ENCODE measurements at places on chromosomes 6 and 20. TPM values are rescaled to one million over a fixed set of nuclear protein-coding genes. Genes with fewer than 3 reads are reported as not detected.

The SLC17A2 gene
- total RNA-seq = not detected

The SLC17A3 gene
- not detected for total RNA-seq

GRCh38 chr6:28675600-28675999 is 149.9 kb downstream of the GPX5 start:
- H3K36me3 ChIP-seq = no peaks in the 10 kb centered on the region
- H3K4me3 ChIP-seq = no peak overlapping the region
- no peak for DNase-seq
- H3K4me1 ChIP-seq = no peaks in the 10 kb centered on the region
- no peaks in the 10 kb centered on the region for H3K27me3 ChIP-seq

The HLA-DRA gene
- 0.89 TPM for total RNA-seq

The C6orf132 gene
- total RNA-seq = 5.2 TPM

The SLC35F1 gene
- not detected for total RNA-seq

DNA sequence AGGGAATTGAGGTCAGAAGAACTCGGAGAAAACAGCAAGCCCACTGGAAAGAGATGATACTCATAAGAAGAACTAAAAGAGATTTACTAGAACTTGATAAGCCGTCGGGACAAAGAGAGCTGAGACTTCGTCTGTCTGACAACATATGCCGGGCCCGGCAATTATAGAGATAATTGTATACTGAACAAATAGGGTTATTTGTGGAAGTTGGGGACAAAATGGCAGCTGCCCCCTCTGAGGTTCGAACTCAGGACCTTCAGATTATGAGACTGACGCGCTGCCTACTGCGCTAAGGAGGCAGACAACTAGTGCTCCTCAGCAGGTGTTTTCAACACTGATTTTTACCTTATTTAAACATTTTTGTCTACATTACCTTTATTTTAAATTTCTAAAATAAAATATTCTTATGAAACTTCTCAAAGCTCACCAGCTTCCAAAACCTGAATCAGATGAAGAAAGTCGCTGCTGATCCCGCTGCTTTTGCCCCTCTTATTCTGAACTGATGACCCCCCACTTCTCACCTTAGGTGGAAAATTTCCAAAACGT is 29.3 kb upstream of the TRIM27 start:
- H3K4me1 ChIP-seq = no peaks in the 10 kb centered on the region
- no peaks in the 10 kb centered on the region for H3K36me3 ChIP-seq
- peak overlapping the region; percentile 74 for H3K4me3 ChIP-seq
- H3K27me3 ChIP-seq = no peaks in the 10 kb centered on the region
- H3K27ac ChIP-seq = no peak overlapping the region

DNA sequence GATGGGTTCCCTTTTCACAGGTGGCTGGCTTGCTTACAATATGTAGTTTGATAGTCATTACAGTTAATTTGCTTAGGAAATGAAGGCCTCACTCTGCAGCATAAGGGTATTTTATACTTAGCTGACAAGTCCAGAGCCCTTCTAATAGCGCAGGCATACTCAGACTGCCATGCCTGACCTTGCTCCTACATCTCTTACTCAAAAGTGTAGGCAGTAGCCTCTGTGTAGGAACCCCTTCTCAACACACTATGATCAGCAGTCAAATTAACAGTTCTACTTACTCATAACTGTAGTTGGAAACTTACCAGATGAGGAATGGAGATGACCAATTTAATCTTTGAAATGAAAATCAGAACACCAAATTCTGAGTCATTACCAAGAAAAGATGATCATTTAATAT is 373.5 kb downstream of the TBC1D32 start:
- no peaks in the 10 kb centered on the region for H3K27me3 ChIP-seq
- DNase-seq = no peak
- no peak overlapping the region for H3K27ac ChIP-seq
- no peaks in the 10 kb centered on the region for H3K36me3 ChIP-seq
- H3K4me1 ChIP-seq = no peaks in the 10 kb centered on the region

- no peaks in the 10 kb centered on the region for H3K36me3 ChIP-seq
- no peak for DNase-seq
- H3K4me3 ChIP-seq = no peak overlapping the region
- peaks cover 83% of the 10 kb centered on the region for H3K27me3 ChIP-seq
Observed at GRCh38 chr6:410555-411395, 19.2 kb downstream of the IRF4 start.

- peaks cover 16% of the 10 kb centered on the region for H3K4me1 ChIP-seq
- DNase-seq = peak; percentile 60
- H3K4me3 ChIP-seq = peak overlapping the region; percentile 62
- no peaks in the 10 kb centered on the region for H3K27me3 ChIP-seq
Observed at GRCh38 chr6:14000901-14001300, 76.1 kb downstream of the RNF182 start.

DNA sequence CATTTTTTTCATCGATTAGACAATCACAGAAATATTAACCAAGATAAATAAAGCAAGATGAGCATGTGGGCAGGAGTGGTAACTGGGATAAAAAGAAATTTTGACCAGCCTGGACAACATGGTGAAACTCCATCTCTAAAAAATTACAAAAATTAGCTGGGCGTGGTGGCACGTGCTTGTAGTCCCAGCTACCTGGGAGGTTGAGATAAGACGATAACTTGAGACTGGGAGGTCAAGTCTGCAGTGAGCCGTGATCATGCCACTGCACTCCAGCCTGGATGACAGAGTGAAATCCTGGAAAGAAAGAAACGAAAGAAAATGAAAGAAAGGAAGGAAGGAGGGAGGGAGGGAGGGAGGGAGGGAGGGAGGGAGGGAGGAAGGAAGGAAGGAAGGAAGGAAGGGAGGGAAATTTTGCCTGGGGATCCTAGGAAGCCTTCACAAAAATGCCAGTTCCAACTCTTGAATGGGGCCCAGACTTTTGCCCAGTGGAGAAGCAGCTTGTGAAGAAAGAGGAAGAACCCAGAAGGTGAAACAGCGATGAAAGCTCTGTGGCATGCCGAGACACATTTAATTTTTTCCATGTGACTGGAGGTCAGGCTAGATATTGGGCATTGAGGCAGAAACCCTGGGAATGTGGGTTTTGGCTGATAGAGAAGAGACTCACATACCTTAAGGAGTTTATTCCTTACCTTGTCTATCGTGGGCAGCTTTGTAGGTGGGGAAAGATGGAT is 20.3 kb downstream of the CCDC170 start:
- H3K27me3 ChIP-seq = no peaks in the 10 kb centered on the region
- H3K4me1 ChIP-seq = no peaks in the 10 kb centered on the region
- no peak overlapping the region for H3K27ac ChIP-seq
- DNase-seq = no peak

DNA sequence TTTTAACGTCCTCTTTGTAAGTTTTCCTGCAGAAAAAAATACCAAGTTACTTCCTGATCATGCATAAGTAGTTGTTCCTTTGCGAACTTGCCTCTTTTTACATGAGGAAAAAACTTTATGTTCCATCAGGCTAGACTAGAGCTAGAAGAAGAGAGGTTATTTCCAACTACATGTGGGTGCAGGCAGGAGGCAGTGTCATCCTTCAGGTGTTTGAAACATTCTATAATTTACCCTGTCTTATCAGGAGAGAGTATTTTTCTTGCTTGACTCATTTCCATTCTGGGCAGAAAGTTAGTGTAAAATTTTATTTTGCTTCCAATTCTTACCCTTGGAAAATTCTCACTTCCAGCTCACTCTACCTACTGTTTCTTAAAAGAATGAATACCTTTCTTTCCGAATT is 28.5 kb upstream of the EPHA7 start:
- no peaks in the 10 kb centered on the region for H3K36me3 ChIP-seq
- no peaks in the 10 kb centered on the region for H3K27me3 ChIP-seq
- no peak for DNase-seq

The BTN1A1 gene
- total RNA-seq = not detected

DNA sequence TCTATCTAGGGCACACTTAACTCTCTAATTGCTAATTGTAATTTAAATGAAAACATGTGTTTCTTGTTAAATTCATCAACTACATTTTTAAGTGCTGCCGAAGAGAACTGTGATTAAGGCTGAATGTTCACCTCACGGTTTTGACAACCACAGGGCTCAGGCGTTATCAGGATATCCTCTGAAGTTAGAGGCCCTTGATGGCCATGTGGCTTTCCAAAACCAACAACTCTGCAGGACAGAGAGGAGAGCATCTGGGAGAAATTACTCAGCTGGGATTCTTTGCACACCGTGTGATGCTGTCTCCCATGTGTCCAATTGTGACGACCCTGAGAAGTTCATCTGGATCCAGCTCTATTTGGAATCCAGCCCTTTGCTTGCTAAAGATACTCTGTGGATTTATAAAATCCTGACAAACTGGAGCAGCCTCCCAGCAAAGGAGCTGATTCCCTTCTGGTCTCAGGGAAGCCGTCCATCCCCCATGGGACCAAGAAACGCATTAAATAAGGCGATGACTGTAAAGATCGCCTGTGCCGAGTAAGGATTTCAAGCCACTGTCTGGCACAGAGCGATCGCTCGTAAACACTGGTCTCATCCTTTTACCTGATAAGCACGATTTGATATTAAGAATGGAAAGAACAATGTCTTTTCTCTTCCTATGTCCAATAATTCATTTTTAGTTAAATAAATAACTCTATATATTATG is 401.1 kb downstream of the CD83 start:
- no peaks in the 10 kb centered on the region for H3K36me3 ChIP-seq
- H3K4me1 ChIP-seq = peaks cover 28% of the 10 kb centered on the region
- no peak overlapping the region for H3K4me3 ChIP-seq
- H3K27me3 ChIP-seq = no peaks in the 10 kb centered on the region
- H3K27ac ChIP-seq = no peak overlapping the region
- DNase-seq = peak; percentile 61

The XRN2 gene
- total RNA-seq = 78.9 TPM

The OR2J2 gene
- not detected for total RNA-seq

The ADGRF1 gene
- total RNA-seq = not detected

GRCh38 chr6:146785001-146785585 is 186.3 kb downstream of the ADGB start:
- no peaks in the 10 kb centered on the region for H3K36me3 ChIP-seq
- DNase-seq = peak; percentile 56
- no peak overlapping the region for H3K4me3 ChIP-seq
- no peak overlapping the region for H3K27ac ChIP-seq
